ENCODE measurements at places on chromosomes 2 and 18. TPM values are rescaled to one million over a fixed set of nuclear protein-coding genes. Genes with fewer than 3 reads are reported as not detected.

DNA sequence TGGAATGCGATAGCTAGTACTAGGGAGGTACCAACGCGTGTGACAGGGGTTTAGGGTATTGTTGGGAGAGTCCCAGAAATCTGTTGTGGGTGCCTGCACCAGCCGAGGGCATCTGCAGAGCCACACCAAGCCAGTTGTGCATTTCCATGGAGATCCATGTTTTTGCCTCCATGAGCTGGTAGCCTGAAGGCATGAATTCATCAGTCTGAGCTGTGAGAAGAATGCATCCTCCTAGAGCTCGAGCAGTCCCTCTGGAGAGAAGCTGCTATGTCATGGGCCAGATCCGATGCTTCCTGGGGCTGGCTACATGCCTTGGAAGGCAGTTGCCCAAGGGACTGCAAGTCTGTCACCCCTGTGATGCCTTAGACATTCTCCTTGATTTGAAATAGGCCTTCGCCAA is 57.9 kb downstream of the LIPG start:
- no peak overlapping the region for H3K4me3 ChIP-seq
- H3K27me3 ChIP-seq: peaks cover 2% of the 10 kb centered on the region
- peaks cover 23% of the 10 kb centered on the region for H3K4me1 ChIP-seq
- peak overlapping the region; percentile 65 for H3K27ac ChIP-seq
- DNase-seq: peak; percentile 27

MTCL1 gene
- 20.9 TPM for total RNA-seq

GRCh38 chr2:20104900-20105545 is 53.6 kb upstream of the LAPTM4A start:
- no peak overlapping the region for H3K4me3 ChIP-seq
- H3K27ac ChIP-seq: no peak overlapping the region
- H3K36me3 ChIP-seq: no peaks in the 10 kb centered on the region
- H3K27me3 ChIP-seq: peaks cover 4% of the 10 kb centered on the region
- DNase-seq: no peak

DNA sequence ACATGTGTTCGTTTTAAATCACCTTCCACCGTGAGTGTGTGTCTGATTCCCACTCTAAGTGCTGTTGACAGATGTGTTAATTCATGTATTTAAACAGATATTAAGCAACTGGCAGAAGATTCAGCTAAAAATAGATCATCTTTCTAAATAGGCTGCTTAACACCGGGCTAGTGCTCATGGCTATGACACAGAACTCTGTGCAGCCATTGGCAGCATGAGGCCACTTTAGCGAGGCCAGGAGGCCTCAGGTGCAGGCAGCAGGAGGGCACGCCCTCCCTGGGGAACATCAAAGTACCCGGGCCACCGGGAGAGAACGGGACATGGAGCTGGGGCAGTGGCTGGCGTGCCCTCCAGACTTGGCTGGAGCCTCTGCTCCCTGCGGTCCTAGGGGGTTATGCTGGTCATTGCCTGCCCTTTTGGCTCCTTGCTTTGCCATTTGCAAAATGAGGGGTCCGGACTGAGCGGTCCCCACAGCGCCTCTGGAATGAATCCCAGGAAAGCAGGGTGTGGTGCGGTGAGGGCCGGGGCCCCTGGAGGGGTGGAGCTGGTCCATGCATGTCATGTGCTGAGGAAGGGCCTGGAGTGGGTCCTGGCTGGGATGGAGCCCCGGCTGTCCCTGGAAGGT is 62.8 kb upstream of the HDAC4 start:
- peaks cover 34% of the 10 kb centered on the region for H3K4me1 ChIP-seq
- no peak for DNase-seq
- no peak overlapping the region for H3K27ac ChIP-seq
- H3K4me3 ChIP-seq: no peak overlapping the region

EGR4 gene
- total RNA-seq: not detected

- H3K27ac ChIP-seq: no peak overlapping the region
- peaks cover 4% of the 10 kb centered on the region for H3K4me1 ChIP-seq
- H3K36me3 ChIP-seq: no peaks in the 10 kb centered on the region
- no peak overlapping the region for H3K4me3 ChIP-seq
- H3K27me3 ChIP-seq: no peaks in the 10 kb centered on the region
- DNase-seq: peak; percentile 61
These were observed 272.1 kb upstream of the DOK6 start for GRCh38 chr18:69128566-69128965.

DNA sequence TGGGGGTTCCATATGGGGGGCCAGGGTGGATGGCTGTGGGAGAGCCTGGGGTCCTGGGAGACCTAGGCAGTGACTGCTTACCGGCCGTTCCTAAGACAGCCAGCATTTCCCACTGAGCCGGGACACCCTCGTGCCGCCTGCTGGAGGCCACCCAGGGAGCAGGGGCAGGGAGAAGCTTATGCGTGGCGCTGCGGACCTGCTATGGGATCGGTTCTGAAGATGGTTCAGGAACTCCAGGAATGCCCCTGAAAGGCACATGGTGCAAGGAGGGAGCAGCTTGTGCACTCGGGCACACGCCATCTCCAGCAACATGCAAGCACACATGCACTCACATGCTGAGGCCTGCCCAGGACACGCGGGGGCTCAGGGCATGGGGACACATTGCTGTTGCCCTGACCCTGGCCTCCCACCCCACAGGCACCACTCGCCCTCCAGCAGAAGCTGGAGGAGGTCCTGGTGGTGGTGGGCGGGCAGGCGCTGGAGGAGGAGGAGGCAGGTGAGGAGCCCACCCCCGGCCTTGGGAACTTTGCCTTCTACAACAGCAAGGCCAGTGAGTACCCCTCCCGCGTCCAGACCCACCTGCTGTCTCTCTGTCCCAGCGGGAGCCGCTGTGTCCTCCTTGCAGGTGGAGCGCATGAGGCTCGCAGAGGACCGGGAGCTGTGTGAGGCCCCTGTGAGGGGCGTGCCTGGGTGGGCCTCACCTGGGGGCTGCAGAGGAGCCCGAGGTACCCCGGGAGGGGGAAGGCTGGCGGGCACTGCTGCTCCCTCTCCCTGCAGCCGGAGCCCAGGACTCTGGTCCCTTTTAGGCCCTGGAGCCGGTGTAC is 4.1 kb downstream of the KLHL30 start:
- peak overlapping the region; percentile 56 for H3K27ac ChIP-seq
- no peaks in the 10 kb centered on the region for H3K27me3 ChIP-seq
- DNase-seq: no peak
- no peak overlapping the region for H3K4me3 ChIP-seq
